ENCODE measurements at places on chromosomes 3 and 15.

- peak; percentile 40 for DNase-seq
Measured at GRCh38 chr15:58988006-58988785, 733 bp downstream of the RNF111 start.

DNA sequence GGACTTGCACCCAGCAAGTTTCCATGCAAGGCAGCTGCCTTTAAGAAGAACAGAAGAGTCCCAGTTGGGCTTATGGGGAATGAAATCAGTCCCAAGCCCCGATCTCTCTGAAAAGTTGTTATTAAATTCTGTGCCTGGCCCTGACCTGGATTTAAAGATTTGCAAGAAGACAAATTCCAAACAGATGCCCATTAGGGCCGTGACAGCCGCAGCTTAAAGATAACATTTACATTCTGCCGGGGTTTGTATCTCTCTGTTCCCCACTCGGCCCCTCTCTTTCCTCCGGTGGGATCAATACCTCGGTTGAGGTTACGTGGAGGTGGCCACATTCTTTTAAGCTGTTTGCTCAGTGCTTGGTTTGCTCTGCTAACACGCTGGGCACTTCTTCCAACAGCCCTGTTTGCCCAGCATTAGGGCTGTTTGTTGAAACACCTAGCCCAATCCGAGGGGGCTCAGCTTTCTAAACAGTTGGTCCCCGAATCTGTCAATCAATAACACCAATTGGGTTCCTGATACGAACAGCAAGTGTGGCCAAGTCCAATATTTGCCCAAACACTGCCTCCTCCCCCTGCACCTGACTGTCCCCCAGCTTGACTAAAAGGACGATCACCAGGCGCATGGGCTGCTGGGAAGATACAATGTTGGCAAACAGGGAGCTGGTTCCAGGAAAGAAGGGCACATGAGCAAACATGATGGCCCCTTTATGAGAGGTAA is 108.6 kb downstream of the RPLP1 start:
- no peak for DNase-seq

GRCh38 chr15:90889313-90889730 is 5.0 kb downstream of the FES start:
- DNase-seq = no peak

DNA sequence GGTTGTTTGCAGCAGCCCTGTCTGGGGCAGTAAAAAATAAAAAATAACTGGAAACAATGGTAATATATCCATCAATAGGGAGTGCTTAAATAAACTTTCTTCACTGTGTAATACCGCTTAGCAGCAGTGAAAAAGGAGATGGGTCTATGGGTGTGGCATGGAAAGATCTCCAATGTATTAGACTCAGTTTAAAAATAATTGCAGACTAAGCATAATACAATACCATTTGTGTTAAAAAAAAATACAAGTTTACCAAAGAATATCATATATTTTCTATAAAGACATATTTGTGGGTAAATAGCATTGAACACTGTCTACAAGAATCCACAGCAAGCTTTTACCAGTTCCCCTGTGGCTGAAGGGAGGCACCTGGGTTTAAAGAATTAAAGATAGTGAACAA is 1.0 kb upstream of the ARHGEF3 start:
- DNase-seq = no peak

DNA sequence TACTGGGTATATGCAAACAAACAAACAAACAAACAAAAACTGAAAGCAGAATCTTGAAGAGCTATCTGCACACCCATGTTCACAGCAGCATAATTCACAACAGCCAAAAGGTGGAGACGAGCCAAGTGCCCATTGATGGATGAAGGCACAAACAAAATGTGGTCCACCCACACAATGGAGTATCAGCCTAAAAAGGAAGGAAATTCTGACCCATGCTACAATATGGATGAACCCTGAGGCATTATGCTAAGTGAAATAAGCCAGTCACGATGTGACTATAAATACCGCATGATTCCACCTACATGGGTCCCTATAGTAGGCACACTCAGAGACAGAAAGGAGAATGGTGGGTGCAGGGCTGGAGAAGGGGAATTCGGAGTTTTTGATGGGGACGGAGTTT is 24.1 kb downstream of the XPC start:
- DNase-seq = no peak

GRCh38 chr15:39792025-39792843 is 9.6 kb upstream of the FSIP1 start:
- no peak for DNase-seq

DNA sequence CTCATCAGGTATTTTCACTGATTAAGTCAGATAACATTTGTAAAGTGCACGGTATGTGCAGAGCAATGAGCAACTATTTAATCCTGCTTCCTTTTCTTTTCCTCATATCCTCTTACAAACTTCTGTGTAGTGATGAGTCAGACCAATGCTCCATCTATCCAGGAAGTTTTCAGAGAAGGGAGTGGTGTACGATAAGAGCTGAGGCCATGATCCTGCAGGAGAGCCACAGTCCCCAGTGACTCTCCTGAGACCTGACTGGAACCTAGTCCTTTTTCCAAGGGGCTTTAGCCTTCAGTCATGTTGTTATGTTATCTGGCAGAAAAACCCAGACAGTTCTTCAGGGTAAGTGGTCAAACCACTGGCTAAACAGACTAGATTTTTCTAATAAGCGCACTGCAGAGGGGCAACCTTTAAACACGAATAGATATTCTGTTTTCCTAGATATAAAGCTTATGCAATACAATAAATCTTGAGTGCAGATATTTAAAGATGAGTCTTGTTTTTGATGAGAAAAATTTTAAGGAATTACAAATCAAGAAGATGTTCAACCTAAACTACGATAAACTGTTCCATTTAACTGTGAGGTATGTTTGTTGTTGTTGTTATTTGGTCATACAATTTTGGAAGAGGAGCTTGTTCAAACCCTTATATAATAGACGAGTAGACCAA is 110.5 kb upstream of the RAP2B start:
- DNase-seq = no peak

DNA sequence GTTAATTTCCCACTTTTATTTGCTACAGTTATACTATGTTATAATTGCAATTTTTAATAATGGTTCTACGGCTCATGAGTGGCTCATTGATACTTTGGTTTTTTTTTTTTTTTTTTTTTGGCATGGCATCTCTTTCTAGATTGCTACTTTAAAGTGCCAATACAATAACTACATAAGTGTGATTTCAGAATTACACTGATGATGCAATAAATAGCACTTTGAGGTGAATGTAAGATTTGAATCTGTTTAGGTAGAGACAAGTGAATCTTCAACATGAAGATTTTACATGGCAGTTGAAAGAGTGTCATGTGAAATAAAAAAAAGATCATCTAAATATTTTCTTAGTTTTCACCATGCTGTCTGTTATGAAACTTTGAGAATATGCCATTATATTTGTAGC is 75.7 kb downstream of the KBTBD8 start:
- DNase-seq = no peak

DNA sequence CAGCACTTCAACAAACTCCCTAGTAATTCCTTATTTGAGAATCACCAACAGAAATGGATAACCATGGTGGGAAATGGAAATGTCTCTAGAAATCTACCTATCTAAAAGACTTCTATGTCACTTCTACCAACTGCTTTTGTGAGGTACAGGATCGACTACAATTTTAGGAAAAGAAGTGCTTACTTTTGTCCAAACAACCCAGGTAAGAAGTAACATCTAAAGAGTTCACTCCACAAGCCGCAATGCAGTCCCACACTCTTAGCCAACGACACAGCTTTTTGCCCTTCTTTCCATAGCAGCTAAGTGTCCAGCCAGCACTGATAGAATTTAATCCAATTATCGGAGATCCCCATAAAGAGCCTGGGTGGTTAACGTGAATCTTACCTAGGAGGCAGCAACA is 28.1 kb downstream of the ANXA2 start:
- no peak for DNase-seq

All from stimulated activated CD4-positive, alpha-beta T cell treated with anti-CD3 and anti-CD28 coated beads, TNF-alpha, amount 100 ng/mL, for 1 hour (primary cell).